ENCODE measurements at places on chromosomes 6 and 20.

DNA sequence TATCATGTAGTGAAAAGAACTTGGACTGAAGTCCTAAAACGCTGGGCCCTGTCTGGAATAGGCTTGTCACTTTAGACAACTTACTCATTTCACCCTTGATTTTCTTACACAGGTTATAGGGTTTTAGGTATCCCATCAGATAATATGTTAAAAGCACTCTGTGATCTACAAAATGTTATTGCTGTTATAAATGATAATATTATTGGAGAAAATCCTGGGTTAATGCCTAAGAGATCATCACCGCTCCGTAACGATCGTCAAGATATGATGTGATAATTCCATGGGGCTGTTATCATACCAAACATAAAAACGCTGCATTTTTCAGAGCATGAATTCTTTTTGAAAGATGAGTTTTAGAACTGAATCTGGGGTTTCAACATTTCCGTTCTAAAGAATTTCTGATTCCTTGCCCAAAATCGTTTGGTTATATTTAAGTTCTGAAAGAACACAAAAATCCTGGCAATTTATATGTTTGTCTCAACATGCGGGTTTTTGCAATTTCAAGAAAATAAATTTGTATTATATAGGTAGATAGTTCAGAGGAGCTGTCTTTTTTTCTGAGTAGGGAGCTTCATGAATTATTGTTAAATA is 154.8 kb downstream of the FOXC1 start:
- DNase-seq, result no peak

DNA sequence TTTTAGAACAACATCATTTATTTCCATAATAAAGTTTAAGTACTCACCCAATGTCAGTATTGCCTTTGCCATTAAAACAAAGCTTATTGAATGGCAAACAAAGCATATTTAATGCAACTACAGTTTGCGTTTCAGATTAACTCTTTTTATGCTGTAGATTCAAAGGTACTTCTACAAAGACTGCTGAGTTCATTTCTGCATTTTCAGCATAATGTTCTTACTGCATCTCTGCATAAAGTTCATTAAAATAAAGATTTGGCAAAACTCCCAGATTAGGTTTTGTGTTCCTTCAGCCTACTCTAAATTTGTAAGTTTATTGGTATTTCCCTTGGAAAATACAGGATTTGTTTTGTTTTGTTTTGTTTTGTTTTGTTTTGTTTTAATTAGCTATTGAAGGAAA is 359.4 kb downstream of the ADGRB3 start:
- no peak for DNase-seq

- no peak for DNase-seq
These were observed 272.7 kb upstream of the MAP3K7 start for GRCh38 chr6:90859612-90860011.

DNA sequence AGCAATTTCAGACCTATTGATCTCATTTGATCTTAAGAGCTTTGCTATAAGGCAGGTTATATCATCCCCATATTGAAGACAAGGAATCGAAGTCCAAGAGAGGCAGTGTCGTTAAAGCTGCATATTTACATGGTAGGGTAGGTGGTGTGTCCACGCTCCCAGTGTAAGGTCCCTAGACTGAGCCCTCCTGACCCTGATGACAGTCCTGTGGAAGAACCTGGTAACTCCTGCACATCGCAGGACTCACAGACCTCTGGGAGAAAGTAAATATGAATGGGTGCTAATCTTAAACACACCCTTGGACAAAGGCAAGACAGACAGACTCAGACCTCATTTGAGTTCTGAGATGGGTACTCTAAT is 602 bp upstream of the HLA-DPB1 start:
- no peak for DNase-seq

- no peak for DNase-seq
These were observed 406.8 kb upstream of the SULF2 start for GRCh38 chr20:48192109-48192508.

DNA sequence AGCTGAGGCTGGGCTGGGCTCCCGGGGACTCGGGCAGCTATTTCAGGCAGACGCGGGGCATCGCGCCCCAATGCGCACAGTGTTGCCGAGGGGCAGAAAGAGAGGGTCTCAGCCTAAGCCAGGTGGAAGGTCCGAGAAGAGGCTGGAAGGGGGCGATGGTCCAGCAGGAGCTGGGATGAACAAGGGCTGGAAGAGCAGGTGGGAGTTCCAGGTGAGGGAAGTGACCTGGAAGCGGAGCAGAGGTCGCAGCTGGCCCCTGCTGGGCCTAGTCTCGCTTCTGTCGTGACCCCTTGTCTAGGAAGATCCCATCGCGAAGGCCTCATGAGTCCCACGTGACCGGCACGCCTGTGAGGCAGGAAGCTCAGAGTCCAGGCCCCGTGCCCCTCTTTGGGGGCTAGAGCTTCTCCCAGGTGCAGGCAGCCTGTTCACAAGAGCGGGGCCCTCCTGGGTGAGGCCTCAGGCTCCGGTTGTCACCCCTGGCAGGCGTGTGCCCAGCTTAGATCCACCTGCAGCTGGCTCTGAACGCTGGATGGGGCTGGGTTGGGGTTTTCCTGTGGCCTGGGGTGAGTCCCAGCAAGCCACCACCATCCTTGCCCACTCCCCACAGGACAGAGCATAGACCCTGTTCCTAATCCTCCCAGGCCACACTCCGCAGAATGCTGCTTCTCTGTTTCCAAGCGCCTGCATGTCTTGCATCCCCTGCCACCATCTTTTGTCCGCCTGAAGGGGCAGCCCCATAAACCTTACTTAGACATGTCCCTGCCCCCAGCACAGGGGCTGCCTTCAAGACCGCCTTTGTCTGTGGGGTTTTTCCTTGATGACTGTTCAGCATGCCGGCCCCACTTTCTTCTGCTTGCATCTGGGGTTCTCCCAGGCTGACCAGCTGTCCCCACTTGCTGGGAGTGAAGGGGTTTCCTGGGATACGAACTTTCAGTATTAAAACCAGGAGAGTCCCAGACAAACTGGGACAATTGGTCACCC is 15.1 kb downstream of the SLC22A3 start:
- DNase-seq, result no peak

GRCh38 chr20:63567386-63568169 is 6.5 kb downstream of the HELZ2 start:
- peak; percentile 32 for DNase-seq

All from T-helper 9 cell (primary cell).